Adipocyte (in vitro differentiated cells): ENCODE measurements at places on chromosomes 7 and 10.

GRCh38 chr7:81173766-81174281 lies 255.0 kb upstream of the SEMA3C start:
- peak; percentile 86 for DNase-seq

DNA sequence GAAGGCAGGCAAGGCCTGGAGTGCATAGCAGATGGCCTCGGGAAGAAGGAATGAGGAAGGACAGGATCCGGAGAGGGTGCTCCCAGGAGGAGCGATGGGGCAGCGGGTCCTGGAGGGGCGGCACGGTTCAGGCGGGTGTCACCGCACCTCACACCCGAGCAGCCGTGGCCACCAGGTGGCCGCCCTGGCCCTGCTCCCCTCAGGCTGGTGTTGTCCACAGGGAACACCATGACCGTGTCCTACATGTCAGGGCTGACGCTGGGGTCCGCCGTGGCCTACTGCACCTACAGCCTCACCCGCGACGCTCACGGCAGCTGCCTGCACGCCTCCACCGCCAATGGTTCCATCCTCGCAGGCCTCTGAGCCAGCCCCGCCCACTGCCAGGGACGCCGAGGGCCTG lies 19.8 kb downstream of the SLC29A4 start:
- no peak for DNase-seq

DNA sequence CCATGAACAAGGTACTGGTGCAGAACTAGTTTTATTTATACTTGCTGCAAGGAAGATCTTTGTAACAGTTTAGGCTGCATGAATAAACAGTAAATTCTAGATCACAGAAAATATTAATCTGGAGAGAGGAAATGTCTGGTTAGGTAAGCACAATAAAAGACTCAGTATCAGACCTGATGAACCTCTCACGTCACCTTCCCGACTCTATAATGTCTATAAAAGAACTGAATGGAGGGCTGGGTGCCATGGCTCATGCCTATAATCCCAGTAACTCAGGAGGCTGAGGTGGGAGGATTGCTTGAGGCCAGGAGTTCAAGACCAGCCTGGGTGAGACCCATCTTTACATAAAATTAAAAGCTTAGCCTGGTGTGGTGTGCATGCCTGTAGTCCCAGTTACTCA lies 65.9 kb downstream of the FAM171A1 start:
- no peak for DNase-seq

- no peak for DNase-seq
Measured at GRCh38 chr7:924541-925231, 29.8 kb downstream of the ADAP1 start.

DNA sequence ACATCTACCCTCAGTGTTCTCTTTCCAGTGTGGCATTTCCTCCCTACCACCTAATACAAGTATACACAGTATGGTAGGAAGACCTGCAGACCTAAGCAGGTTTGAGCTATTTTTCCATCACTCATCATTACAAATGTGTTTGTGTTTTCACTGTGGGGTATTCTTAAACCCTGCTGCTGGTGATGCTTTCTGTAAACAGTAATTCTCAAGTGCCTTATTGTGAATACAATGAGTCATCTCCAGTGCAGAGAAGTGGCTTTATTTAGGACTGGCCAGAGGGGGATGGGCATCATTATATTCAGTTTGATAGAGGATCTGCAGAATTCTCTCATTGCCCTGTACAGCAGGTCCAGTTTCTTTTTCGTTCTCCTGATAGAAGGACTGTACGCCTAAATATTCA lies 63.7 kb downstream of the GRM8 start:
- DNase-seq = no peak

GRCh38 chr7:89336121-89336520 lies 540.6 kb upstream of the TEX47 start:
- no peak for DNase-seq

DNA sequence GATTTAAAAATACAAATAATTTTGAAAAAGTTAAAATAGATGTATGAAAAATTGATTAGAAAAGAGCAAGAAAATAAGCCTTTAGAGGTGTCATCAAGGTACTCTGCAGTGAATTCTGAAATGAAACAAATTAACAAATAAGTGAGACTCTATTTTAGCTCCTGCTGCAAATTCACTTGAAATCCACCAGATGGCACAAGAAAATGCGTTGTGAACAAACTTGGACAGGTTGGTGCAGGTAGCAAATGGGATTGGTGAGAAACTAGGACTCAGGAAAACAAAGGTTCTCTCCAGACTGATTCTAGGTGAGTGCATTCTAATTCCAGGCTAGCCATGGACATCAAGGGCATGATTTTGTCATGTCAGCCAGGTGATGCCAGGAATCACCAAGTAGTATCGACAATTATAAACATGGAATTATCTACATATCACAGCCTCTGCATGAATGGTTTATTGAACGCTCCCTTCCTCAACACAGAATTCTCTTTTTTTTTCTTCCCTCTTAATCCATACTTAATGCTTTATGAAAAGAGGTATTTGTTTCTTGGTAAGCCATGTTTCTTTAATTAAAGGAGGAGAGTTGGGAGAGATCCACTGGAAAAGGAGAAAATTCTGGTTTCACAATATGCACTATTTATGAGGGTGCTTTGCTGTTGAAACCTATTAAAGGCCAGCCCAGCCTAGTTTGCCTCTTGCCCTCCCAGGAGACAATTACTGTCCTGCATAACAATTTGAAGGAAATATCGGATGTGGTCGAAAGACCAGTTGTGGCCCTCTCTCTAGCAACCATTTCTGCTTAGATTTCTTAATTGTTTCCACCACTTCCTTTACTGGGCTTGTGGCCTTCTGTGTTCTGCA lies 118.1 kb downstream of the ZNF365 start:
- DNase-seq = peak; percentile 50

- DNase-seq = no peak
Measured at GRCh38 chr7:50261593-50261992, 42.9 kb upstream of the IKZF1 start.

GRCh38 chr7:124422081-124422480 lies 343.5 kb downstream of the GPR37 start:
- no peak for DNase-seq
